Caki2 (cell line): ENCODE measurements at places on chromosomes 11 and 22. TPM values are rescaled to one million over a fixed set of nuclear protein-coding genes. Genes with fewer than 3 reads are reported as not detected.

OR5AP2 gene
- total RNA-seq = not detected in 2 replicates

GRCh38 chr11:47915783-47916182 is 64.6 kb upstream of the PTPRJ start:
- no peak for DNase-seq

GRCh38 chr22:30508216-30508615 is 2.7 kb upstream of the SEC14L4 start:
- DNase-seq = no peak

DNA sequence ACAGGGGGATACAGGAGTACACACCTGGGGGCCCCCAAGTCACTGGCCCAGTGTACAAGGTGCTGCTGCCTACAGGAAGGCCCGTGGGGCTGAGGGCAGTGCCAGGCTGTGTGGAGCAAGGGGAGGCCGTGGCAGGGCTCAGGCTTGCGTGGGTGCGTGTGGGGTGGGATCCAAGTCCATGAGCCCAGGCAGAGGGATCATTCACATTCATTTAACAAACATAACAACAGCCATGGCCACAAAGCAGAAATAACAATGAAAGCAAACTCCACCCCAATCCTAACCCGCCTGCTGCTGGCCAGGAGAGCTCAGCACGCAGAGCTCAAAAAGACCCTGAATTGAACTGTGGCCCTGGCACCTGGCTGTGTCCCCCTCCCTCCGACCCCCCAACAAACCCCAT is 17.0 kb upstream of the SCGB1A1 start:
- no peak for DNase-seq

- DNase-seq = no peak
These were observed 160.0 kb downstream of the ST3GAL4 start for GRCh38 chr11:126515501-126515900.

DNA sequence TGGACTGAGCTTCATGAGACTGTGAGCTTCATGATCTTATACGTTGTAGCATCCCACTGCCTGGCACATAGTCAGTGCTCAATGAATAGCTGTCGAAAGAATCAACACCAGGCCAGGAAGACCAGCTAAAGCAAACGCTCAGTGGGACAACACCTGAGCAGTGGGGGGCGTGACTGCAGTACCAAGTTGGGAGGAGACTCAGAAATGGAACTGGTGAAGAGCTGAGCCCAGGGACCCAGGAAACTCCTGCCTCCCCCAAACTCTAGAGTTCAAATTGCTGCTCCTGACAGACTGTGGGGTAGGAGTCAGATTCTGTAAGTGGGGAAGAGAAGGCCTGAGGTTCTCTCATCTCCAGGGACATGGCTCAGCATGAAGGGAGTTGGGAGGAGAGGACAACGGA is 59.3 kb downstream of the MORC2 start:
- DNase-seq = no peak

DNA sequence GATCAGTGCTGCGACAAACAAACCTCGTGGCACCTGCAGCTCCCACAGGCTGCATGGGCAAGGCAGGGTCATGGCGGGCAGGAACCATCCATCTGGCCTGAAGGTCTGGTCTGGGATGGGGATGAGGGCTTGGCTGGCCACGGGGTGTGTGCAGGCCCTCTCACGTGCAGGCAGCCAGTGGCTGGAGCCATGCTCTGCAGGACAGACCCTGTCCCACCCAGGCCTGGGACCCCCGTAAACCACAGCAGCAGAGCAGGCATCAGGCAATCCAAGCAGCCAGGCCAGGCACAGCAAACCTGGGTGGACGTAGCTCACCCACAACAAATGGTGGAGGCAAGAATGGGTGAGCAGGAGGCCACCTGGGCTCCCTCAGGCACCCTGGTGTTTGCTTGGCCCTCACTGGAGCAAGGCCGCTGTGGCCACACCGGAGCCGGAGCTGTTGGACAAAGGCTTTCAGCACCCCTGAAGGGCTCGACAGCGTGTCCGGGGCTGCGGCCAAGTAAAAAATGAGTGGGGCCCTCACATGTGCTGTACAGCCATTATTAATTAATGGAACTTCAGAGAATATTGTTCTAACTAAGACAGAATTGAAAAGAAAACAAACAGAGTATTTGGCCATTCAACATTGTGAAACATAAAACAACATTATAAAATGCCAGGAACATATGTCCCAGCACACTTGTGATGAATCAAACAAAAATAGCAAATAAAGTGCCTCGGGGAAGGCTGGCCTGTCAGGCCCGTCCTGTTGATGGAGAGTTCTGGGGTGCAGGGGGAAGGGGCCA is 24.0 kb upstream of the GNB1L start:
- no peak for DNase-seq

- no peak for DNase-seq
These were observed 32.5 kb upstream of the DNAJB7 start for GRCh38 chr22:40894417-40894816.

GRCh38 chr11:69879729-69880005 is 60.5 kb upstream of the FGF3 start:
- DNase-seq = no peak
